ENCODE measurements at places on chromosomes 16 and 17.

GRCh38 chr16:10867199-10867598 lies 9.8 kb upstream of the CIITA start:
- no peak for DNase-seq

DNA sequence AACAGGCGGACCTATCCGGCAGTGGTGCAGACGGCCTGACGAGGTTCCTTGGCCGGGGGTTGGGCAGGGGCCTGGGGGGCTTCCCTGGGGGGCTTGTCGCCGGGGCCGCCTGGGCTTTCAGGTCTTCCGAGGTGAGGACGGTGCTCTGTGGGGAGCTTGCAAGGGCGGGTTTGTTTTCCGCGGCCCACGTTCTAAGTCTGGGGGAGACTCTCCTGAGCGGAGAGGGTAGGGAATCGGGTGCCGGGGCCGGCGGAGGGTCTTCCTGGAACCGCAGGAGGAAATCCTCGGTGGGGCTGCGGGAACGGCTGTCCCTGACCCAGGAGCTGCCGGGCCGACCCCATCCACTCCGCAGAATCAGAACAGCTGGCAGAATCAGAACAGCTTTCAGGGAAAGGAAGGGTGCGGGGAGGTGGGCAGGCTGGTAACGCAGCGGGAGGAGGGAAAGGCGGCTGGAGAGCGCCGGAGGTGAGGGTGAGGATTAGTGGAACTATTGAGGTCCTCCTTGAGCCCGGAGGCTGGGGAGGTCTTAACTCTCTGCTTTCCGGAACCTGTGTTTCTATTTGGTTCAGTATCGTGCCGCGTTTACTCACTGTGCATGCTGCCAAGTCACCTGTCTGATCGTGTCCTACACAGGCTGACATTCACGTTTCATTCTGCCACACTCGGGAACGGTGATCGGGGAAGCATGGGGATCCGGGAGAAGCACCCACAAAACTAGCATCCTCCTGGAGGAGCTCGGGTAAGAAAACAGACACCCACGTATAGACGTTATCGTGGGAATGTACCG lies 28.9 kb downstream of the CPSF4L start:
- no peak for DNase-seq

GRCh38 chr17:59355030-59355701 lies 23.7 kb downstream of the YPEL2 start:
- no peak for DNase-seq

GRCh38 chr16:65224471-65224870 lies 102.6 kb upstream of the CDH11 start:
- no peak for DNase-seq

DNA sequence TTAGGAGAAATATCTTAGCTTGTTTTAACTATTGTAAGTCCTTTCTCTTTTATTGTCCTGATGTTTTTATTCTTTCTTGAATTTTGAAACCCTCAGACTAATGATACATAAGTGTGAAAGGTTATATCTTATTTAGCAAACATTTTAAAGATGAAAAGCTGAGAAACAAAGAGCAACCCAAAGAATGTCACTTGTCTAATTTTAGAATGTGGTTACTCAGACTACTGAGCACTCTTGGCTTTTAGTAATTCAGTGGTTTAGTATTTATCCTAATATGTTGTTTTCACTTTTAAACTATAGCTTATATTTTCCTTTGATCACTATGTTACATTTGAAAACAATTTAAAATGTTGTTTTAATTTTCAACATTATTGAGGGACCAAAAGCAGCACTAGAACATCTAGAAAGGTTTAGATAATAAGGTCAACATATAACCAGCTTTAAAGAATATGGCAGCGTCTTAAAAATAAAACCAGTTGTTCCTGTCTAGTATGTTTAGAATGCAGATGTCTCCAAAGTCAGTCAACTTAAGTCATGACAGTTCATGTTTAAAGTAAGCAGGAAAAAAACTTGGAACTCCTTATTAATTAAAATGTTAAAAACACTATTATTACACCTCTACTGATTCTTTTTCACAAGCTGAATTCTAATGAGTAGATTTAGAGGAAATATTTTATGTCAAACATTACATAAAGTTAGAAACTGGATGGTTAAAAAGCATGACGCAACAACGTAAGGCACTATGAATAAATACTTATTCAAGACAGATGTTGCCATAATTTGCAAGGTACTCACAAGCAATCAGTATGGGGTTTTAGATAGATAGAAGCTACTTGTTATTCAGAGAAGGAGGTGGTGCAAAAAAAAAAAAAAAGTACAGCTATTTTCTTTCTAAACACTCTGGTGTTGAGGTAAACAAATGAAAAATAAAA lies 2.4 kb downstream of the MBTD1 start:
- DNase-seq = no peak

DNA sequence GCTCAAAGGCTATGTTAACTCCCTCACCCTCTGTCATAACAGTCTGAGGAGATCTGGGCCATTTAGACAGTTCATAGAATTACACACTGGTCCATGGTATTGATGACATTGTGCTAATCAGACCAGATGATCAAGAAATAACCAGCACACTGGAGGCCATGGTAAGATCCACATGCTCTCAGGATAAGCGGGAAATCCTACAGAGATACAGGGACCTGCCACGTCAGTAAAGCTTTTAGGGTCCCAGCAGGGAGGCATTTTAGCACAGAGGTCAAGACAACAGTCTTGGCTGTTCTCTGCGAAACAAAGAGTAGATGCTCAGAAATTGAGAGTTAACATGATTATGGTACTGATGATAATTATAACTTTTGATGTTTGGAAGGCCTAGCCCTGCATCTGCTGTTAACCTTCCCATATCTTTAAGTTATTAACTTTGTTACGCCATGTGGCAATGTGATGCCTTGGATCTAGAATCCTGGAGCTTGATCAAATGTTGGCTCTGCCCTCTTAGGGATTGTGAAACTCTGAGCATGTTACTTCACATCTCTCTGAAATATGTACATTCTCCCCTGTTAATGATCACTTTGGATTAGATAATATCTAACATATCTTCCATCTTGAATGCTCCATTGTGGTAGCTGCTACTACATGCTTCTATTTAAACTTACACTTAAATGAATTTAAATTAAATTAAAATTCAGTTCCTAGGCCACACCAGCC lies 172.0 kb upstream of the SOX9 start:
- DNase-seq = no peak

GRCh38 chr17:33595828-33596227 lies 302.7 kb upstream of the ASIC2 start:
- peak; percentile 80 for DNase-seq

GRCh38 chr17:41549596-41550039 lies 21.5 kb upstream of the KRT19 start:
- no peak for DNase-seq

DNA sequence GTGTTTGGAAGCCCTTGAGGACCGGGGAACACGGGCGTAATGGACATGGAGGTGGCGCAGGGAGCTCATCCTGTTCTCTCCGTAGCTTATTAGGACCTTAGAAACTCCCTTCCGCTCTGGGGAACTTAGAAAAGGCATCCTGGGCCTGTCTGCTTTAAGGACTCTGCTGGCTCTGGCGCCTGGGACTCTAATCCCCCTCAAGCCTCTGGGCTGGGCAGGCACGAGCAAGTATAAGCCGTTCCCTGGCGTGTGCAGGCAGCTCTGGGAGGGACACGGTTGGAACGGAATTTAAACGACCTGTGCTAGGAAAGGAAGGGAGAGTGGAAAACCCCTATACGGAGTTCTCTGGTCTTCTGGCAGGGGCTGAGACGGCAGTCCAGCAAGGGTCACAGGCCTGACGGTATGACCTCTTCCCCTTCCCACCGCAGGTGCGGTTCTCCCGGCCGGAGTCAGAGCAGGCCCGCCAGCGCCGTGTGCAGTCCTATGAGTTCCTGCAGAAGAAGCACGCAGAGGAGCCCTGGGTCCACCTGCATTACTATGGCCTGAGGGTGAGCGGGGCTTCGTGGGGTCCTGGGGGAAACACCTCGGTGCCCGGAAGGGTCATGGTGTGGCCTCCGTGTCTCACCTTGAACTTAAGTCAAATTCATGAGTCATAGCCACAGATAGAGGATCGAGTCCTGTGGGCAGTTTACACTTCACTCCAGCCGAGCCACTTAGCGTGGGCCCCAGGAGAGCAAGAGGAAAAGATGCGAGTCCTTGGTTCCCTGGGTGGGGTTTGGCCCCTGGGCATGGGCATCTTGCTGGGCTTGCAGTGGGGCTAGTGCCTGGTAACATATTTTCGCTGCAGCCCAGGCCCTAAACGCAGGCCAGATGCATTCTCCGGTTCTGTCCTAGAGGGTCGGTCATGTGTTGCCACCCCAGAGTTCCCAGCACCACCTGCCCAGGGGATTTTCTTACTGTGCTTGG lies 17.7 kb downstream of the POLR3E start:
- no peak for DNase-seq

DNA sequence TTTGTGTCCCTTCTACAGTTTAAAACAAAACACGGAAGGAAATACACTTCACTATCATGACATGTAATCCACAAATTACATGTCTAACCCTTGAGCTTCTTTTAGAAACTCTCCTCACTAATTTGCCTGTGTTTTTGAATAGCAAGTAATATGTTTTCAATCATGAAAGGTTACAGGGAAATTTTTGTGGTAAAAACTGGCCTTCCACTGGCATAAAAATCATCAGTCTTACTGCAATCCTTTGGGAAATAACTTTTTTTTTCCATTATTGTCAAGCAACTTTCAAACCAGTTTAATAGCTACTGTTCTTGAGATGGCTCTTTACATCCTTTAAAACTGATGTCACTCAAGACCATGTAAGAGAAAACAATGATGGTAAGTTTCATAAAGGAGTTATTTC lies 27.0 kb downstream of the MYO1D start:
- no peak for DNase-seq

GRCh38 chr17:57833179-57833939 lies 16.5 kb downstream of the MRPS23 start:
- DNase-seq = peak; percentile 63

DNA sequence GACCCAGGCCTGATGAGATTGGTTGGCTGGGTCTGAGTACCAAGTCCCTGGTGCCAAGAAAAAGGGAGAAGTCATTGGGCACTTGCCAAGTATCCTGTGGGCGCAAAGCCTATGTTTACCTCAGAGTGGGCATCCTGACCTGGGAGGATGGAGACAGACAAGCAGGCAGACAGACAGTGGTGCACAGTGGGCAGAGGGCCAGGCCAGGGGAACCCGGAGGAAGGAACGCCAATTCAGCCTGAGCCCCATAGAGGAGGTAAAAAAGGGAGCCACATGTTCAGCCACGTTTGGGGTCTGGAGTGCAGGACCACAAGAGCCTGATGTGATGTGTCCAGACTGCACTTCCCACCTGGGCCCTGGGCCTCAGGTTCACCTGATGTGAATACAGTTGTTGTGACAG lies 5.4 kb downstream of the PHKG2 start:
- no peak for DNase-seq

GRCh38 chr16:54930869-54931119 lies 129 bp downstream of the IRX5 start:
- DNase-seq = no peak

- DNase-seq = no peak
These were observed 6.2 kb upstream of the FLCN start for GRCh38 chr17:17243163-17243562.

- DNase-seq = no peak
These were observed 300.6 kb downstream of the CEP112 start for GRCh38 chr17:65891231-65891735.

DNA sequence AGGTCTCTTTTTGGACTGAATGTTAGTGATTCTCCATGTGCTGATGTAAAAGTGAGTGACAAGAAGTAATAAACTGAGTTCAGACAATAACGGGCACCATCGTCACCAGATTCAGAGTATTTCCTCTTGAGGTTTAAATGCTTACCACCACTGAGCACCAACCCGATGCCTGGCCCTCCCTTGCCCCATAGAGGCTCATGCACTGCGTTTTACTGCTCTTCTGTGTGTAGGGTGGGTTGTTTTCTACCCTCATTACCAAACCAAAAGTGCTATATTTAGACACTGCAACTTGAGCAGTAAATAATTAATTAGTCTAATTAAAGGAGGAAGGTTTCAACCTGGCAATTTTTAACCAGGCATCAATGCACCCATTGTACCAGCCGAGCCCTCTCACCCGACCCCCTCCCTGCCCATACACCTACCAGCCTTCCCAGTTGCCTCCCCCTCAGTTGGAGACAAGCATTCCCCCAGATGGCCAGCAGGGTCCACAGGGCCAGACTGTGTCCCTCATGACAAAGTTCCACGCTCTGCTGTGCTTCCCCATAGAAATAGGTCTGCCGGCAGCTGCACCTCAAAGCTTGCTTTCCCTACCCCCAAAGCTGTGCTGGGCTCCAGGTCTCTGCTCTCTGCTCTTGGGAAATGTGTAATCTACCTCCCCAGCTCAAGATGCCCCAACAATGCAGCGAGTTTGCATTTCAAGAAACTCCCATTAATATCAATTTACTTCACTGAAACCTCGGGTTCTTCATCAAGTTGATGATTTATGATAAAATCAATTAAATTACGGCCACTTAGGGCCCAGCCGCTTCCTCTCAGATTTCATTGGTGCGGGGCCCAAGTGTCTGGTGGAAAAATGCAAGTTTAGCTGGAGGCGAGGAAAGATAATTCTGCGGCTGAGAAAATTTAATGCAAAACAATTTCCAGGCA lies 16.0 kb downstream of the HOXB4 start:
- DNase-seq = no peak

DNA sequence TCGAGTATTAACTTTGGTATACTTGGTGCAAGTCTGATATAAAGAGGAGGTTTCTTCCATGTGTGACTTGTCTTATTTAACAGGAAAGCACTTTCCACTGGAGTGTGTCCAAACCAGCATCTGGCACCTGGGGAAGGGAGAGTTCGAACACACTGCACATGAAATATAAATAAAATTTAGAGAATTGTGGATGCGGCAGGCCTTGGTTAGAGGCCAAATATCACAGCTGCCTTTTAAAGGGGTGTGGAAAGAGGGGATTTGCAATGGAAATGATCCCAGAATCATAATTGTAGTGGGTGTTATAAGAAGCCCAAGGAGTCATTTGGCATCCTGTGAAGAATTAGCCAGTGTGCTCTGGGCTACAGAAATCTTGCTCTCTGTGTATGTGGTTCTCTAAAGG lies 4.3 kb upstream of the NXN start:
- no peak for DNase-seq

- DNase-seq = no peak
These were observed 11.3 kb upstream of the SKAP1 start for GRCh38 chr17:48441231-48441711.

DNA sequence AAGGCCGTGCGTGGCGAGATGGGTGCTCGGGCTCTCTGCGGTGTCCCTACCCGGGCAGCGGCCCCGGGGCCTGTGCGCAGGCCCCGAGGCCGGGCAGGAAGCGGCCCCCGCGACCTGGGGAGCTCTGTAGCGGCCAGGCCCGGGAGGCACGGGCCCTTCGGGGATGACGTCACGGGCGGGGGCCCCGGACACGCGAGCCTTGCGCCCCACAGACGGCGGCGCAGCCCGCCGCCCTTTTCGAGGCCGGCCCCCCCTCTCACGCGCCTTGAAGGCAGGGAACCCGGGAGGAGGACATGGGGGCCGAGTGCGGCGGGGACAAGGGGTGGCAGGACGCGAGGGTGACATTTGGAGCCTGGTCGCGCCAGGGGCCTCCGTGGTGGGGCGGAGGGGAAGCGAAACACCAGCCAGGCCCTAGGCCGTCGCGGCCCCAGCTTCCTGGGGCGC lies 1.1 kb downstream of the RAI1 start:
- DNase-seq = no peak

- peak; percentile 3 for DNase-seq
These were observed 66.5 kb downstream of the IGF2BP1 start for GRCh38 chr17:49063652-49064051.

- peak; percentile 90 for DNase-seq
These were observed 47.2 kb downstream of the YPEL2 start for GRCh38 chr17:59378675-59379074.

- DNase-seq = no peak
These were observed 12.8 kb upstream of the GNG13 start for GRCh38 chr16:813204-813915.

GRCh38 chr17:3527896-3528295 lies 29.7 kb downstream of the TRPV3 start:
- no peak for DNase-seq

GRCh38 chr16:6698548-6698947 lies 634.1 kb upstream of the RBFOX1 start:
- no peak for DNase-seq

Data from skin of body (tissue), 3 donors.